HAP-1 (cell line): ENCODE measurements at places on chromosomes 13 and 19.

- no peak for DNase-seq
Observed at GRCh38 chr19:46115396-46116106, 8.9 kb downstream of the IGFL3 start.

GRCh38 chr13:33671560-33671959, 146.4 kb upstream of the RFC3 start:
- DNase-seq: no peak

- DNase-seq: no peak
Observed at GRCh38 chr19:10566658-10567410, 1.0 kb upstream of the KRI1 start.

DNA sequence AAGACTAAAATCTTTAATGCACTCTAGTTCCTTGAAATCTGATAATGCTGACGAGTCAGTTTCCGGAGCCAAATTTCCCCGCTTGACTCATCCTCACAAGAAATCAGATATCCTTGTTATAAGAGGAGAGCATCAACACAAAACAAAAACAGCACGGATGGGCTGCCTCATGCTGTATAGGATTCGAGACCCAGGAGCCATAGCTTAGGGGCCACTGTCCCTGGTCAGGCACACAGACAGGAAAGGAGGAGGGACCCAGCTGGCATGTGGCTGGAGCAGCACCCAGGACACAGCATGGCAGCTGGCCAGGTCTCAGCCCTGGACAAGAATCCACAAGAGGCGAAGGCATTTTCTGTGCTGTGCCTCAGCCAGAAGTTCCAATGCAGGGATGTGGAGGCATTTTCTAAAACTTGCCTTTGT, 110.2 kb upstream of the SPATA13 start:
- DNase-seq: no peak

DNA sequence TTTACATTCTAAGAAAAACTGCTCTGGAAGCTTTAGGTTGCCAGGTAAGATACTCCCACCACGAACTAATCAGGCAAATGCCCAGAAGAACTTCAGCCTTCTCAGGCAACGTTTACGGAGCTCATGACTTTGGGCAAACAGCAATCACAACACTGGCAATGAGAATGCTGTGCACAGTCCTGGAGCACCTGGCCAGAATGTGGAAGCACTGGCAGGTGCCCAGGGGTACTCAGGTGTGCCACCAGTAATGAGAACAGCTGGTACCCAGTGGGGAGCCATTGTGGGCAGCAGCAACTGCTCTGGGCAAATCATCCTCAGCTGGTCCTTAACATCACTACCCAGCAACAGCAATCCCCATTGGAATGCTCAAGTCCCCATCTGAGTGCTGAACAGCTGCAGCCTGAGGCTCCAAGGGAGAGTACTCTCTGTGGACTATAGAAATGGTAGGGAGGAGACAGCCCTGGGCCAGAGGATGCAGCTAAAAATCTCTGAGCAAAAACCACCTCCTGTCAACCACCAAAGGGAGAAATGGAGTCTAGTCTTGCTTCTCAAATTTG, 210.0 kb downstream of the FOXO1 start:
- DNase-seq: no peak

DNA sequence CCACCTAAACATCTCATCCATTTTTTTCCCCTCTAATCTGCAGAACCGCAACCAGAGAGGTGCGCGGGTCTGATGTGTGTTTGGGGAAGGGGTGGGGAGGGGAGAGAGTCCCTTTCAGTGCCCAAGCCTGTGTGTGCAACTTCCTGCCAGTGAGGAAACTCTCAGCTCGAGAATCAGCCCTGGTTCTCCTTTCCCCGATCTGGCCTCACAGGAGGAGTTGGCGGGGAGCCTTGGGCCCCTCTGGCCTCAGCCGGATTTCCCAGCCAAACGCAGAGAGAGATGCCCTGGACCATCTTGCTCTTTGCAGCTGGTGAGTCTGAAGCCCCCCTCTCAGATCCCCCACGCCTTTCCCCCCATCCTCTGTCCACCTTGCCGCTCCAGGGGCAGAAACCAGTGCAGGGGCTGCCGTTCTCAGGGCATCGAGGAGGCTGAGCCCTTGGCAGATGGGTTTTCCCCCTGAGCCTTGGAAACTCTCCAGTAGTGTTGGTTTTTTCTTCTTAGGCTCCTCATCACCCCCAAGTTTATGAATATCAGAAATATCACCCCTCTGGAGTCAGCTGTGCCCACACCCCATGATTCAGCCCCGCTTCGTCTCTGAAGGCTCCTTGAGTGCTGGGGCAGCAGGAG, at the start of gene C19orf38:
TSS of gene C19orf38 (plus strand) at position 186 of the 627 bp plus-strand sequence. CDS start at position 280, 94 bp downstream.
- no peak for DNase-seq

- no peak for DNase-seq
Observed at GRCh38 chr13:110801044-110801443, 87.5 kb downstream of the ING1 start.

GRCh38 chr13:30027569-30028455, 177.4 kb upstream of the UBL3 start:
- no peak for DNase-seq

- no peak for DNase-seq
Observed at GRCh38 chr13:48790966-48791365, 137.2 kb downstream of the CYSLTR2 start.

GRCh38 chr19:10010247-10010691, at the start of gene COL5A3:
TSS of gene COL5A3 (minus strand) at chr19:10010504. CDS start at chr19:10010385, 119 bp downstream.
- DNase-seq: no peak

DNA sequence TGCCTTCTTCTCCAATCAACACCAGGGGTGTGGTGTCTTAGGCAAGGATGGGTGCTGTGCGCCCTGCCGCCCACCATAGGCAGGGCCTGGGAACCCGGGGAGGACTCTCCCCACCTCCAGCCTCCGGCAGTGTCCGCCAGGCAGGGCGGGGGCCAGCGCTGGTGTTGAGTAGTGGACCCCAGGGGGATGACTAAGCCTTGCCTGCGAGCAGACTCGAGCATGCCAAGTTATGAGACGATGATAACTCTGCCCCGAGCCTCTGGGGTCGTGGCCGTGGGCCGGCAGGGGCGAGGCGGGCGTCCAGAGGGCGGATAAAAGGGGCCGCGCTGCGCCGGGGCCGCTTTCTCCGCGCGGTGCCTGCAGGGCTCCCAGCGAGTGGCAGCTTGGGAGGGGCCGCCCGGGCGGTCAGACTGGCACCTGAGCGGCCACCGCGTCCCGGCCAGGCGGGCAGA, at the start of gene MEDAG:
TSS of gene MEDAG (plus strand) at position 340 of the 452 bp plus-strand sequence. CDS start 245 bp downstream, outside the sequence.
- no peak for DNase-seq

GRCh38 chr13:44283600-44283999, 90.0 kb upstream of the SERP2 start:
- DNase-seq: no peak

DNA sequence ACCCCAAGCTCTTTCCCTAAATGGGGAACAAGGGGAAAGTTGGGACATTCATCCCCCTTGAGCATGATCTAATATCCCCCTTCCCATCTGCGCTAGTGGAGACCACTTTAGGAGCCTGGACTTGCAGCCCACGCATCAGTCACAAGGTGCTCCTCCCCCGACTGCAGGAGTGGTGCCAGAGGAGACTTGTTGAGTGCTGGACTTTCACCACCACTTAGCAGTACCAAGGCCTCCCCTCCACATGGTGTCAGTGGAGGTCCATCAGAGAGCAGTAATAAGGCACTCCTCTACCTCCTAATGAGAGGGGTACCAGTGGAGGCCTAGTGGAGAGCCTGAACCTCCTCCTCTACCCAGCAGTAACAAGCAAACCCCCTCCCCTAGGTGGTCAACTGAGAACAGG, 22.5 kb downstream of the CAB39L start:
- no peak for DNase-seq

- no peak for DNase-seq
Observed at GRCh38 chr13:46154136-46154801, 27.7 kb downstream of the LCP1 start.

DNA sequence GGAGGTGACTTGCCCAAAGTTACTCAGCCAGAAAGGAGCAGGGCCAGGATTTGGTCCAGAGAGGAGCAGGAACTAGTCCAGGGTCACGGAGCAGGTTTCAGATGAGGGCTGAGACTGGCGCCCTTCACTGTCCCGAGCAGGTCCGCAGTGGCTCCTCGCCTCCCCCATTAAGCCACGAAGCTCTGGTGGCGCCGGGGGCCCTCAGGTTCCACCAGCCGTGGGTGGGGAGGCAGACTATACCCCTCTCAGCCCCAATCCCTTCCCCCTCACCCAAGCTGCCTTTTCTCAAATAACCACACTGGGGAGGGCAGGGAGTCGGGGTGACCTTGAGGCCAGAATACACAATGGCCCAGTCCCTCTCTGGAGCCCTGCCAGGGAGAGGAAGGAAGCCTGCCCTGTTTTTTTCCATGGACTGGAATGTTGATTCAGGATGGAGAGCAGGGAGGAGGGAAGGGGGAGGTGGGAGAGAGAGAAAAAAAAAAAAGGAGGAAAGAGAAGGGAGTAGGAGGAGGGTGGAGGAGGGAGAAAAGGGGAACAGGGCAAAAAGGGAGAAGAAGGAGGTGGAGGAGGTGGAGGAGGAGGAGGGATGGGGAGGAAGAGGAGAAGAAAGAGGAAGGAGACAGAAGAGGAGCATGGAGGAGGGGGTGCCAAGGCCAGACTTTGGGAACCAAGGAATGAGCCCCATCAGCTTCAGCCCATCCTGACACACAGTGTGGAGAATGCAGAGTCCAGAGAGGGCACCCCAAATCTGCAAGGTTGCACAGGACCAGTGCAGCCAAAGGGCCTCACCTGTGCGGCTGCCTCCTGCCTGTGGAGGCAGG, 19.7 kb downstream of the CEACAM16 start:
- peak; percentile 92 for DNase-seq

- peak; percentile 96 for DNase-seq
Observed at GRCh38 chr19:10259162-10259905, 7.3 kb downstream of the MRPL4 start.

- no peak for DNase-seq
Observed at GRCh38 chr13:105340061-105340606, 1195.3 kb downstream of the EFNB2 start.

DNA sequence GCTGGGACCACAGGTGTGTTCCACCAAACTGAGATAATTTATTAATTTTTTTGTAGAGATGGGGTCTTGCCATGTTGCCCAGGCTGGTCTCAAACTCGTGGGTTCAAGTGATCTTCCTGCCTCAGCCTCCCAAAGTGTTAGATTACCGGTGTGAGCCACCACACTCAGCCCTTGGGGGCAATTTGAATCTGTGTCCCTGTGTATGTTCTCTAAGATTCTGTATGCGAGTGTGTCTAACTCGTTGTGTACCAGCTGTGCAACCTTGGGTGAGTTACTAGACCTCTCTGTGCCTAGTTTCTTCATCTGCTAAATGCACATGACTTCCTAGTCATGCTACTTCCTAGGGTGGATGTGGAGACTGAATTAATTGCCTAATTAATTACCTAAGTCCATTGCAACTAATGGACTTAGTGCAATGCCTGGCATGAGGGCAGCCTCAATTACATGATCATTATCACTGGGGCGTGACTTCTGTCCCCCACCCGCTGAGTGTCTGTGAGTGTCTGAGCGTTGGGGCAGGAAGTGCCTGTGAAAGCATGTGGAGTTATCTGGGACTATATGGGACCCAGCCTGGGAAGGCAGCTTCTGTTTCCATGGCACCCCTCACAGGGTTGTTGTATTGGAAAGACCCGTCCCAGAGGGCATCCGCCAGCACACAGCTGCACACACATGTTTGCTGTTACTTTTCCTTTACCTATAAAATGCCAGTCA, 1.8 kb upstream of the NCCRP1 start:
- no peak for DNase-seq

DNA sequence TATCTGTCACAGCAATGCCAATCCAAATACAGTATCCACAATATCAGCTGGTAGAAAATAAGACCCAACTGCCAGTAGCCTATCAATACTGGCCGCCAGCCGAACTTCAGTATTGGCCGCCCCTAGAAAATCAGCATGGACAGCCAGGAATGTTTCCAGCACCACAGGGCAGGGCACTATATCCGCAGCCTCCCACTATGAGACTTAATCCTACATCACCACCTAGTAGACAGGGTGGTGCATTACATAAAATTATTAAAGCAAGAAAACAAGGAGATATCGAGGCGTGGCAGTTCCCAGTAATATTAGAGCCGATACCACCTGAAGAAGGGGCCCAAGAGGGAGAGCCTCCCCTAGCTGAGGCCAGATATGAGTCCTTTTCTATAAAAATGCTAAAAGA, 111.3 kb downstream of the ZNF486 start:
- DNase-seq: no peak

- no peak for DNase-seq
Observed at GRCh38 chr19:49153167-49153809, 1.9 kb downstream of the HRC start.

GRCh38 chr13:113135281-113135760, 12.7 kb downstream of the F10 start:
- DNase-seq: peak; percentile 93

GRCh38 chr19:47065242-47065641, 16.8 kb upstream of the TMEM160 start:
- DNase-seq: no peak

DNA sequence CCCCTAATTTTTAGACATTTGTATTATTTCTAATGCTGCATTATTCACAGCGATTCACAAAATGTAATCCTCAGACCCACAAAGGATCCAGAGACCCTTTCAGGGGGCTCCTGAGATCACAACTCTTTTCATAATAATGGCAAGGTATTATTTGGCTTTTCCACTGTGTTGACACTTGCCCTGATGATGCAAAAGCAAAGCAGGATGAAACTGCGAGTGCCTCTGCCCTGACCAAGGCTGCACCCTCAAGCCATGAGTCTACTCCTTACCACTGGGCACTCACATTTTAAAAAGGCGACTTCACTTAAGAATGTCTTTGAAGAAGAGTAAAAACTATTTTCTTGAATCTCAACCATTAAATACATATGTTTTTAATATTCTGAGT, 11.4 kb downstream of the ELF1 start:
- DNase-seq: no peak

DNA sequence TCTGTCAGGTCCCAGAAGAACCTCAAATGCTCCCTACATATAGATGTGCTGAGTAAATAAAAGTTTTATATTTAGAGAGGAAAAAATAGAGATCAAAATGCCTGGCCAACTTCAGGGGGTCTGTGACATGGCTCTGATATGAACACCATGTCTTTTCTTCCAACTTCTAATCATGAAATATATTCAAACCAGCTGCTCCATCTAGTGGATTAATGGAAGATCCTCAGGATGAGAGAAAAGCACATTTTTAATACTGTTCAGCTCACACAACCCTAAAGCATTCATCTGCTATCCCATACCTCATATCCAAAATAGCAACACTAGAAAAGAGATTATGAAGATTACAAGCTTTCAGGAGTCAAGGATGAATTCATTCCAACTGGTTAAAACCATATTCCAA, 56.0 kb upstream of the DOCK9 start:
- no peak for DNase-seq

- no peak for DNase-seq
Observed at GRCh38 chr13:103531278-103531677, 465.1 kb upstream of the SLC10A2 start.

- DNase-seq: no peak
Observed at GRCh38 chr13:44274771-44275205, 98.8 kb upstream of the SERP2 start.
